NCI-H460 (cell line): ENCODE measurements at places on chromosomes 1 and 21. TPM values are rescaled to one million over a fixed set of nuclear protein-coding genes. Genes with fewer than 3 reads are reported as not detected.

Gene OR2L8
- total RNA-seq, result not detected in 2 replicates

Gene DHRS3
- total RNA-seq, result 19.1 and 21.4 TPM in 2 replicates

Gene ERICH3
- not detected in 2 replicates for total RNA-seq

GRCh38 chr1:114756009-114756892 is 1.5 kb downstream of the CSDE1 start:
- DNase-seq, result no peak

GRCh38 chr1:194076646-194077045 is 890.2 kb upstream of the B3GALT2 start:
- DNase-seq, result no peak

DNA sequence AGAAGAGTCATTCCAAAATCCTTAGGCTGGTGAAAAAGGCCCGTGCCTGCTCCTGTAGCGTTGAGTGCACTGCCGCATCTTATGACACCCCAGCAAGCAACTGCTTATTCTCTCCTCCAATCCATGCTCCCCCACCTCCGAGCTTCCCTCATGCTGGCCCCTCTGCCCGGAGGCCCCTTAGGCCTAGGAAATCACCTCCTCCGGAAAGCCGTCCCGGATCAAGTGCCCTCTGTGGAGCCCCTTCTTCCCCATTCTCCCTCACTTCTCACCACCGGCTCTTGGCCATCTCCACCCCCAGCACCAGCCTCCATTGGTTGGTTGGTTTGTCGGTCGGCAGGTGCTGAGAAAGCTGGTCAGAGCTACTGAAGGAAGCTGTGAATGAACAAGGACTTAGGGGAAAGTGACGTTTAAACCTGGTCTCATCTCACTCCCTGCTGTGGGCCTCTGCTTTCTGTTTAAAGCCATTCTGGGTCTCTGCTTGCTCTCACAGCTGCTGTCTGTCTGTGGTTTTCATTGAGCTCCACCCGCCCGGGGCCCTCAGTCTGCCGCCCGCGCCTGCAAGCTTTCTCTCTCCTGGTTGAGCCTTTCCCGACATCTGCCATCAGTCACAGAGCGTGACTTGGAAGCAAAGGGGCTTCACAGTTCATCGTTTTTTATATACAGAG is 122.2 kb downstream of the KCNN3 start:
- DNase-seq, result no peak

- DNase-seq, result no peak
These were observed 24.8 kb downstream of the ADGRB2 start for GRCh38 chr1:31739346-31739745.

DNA sequence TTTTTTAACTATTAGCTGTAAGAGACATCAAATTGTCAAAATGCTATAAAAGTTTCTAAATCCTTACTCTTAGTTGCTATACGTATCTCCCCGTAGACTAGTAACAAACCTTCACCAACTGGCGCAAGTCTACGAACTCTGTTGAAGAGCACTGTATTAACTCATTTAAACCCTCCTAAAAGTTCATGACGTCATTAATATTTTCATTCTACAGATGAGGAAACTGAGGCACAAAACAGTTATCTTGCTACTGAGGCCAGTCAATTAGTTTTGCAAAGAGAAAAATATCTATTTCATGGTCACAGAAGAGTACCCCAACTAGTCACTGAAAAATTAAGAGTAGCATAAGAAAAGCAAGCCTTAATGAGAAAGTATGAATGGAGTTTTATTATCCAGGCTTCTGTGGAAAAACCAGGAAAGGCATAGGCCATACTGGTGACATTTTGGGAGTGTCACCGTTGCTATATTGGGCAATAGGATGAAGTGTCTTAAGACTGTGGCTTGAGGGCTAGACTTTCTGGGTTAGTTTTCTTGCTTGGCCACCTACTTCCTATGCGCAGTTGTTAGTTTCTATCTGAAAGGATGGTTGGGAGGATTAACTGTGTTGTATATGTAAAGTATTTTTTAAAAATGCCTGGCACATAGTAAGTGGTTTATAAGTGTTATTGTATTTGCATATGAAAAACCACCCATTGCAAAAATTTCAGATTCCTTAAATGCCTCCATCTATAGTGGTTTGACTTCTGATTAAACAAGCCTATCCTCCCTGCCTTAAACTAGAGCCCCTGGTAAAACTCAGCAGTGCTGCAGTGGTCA is 52.4 kb upstream of the SYT14 start:
- no peak for DNase-seq

- DNase-seq, result no peak
These were observed 3.2 kb downstream of the SON start for GRCh38 chr21:33546086-33546485.

GRCh38 chr21:42194863-42195262 is 24.1 kb upstream of the ABCG1 start:
- DNase-seq, result no peak

DNA sequence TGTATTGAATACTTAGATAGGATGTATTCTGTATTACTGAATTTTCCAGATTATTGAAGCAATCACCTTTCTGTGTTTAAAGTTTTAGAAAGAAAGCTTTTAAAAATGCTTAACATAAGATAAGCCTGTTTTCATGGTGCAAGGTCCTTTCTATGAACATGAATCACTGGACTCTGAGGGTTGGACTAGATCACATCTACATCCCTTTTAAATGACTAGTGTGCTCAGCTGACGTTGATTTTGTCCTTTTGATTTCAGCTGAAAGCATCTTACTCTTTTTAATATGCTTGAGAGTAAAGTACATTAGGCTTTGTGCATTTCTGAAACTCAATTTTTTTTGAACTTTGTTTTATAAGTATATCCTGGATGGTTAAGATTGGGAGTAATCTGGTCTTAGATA is 16.2 kb downstream of the MIER1 start:
- DNase-seq, result no peak
